NCI-H2081 treated with DMSO at 0.1 percent for 48 hours (cell line): ENCODE measurements at places on chromosomes 16 and 17.

DNA sequence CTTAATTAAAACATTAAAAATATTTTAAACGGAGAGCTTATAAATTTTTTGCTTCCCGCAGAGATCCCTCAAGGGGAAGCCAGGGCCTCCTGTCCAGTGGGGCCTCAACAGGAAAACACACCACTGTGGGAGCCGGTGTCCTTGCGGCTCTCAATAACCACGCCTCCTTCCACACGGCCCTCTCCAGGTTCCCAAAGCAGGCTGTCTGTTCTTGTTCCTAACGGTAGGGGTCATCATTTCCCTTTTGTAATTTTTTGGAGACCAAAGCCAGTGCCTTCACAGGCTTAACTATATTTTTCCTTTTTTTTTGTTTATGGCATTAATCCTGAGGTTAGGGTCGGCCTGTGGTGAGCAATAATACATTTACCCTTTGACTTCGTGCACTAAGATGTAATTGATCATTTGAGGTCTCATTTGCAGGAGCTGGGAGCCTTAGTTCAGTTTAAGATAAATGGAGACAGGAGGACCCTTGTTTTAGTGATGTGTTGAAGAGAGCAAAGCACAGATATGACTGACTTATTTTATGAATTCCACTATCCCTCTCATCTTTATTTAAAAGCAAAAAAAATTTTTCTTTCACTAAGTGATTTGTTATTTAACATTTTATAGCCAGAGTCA, 77.5 kb upstream of the N4BP1 start:
- no peak for DNase-seq

DNA sequence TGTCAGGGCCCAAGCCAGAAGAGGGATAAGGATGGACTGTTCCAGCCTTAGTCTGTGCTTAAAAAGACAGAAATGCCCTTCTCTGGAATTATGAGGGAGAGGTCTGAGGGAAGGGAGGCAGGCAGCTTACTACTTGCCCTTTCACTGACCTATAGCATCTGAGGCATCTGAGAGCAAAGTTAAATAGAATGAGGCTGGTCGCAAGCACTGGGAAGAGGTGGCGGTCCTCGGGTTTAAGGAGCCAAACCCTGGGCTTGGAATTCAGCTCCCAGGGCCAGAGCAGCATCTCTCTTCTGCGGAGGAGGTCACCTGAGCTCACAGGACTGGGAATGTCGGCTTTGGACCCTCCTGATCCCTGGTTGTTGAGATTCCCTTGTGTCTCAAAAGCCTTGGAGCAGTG, 3.1 kb upstream of the LIMD2 start:
- DNase-seq, result no peak

DNA sequence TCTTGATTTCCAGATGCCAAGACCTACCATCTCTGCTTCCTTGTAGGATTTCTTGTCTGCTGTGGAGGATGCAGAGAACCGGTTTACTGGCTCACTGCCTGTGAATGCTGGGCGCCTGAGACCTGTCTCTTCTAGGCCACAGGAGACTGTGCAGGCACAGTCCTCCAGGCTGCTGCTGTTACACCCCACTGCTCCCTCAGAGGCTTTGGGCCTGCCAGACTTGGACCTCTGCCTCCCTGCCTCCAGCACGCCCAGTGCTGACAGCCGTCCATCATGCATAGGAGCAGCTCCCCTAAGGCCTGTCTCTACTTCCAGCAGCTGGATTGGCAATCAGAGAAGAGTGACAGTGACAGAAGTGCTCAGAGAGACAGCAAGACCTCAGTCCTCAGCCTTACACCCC, 6.1 kb downstream of the HROB start:
- DNase-seq, result no peak

DNA sequence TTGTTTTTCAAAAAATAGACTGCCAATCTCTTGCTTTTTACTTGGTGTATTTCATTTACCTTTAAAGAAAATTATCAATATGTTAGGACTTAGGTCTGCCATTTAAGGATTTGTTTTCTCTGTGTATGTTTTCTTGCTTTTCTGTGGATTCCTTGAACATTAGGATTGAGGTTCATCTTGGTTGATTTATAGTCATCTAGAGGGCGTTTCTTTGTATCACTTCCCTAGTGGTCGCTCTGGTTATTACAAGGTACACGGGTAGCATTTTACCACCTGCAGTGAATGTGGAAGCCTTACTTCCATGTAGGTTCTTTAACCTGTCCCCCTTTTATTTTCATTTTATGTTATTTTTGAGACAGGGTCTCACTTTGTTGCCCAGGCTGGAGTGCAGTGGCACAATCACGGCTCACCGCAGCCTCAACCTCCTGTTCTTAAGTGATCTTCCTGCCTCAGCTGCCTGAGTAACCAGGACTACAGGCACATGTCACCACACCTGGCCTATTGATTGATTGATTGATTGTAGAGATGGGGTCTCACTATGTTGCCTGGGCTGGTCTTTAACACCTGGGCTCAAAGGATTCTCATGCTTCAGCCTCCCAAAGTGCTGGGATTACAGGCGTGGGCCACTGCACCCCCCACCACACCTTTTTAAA, 35.2 kb upstream of the CBX4 start:
- DNase-seq, result no peak

DNA sequence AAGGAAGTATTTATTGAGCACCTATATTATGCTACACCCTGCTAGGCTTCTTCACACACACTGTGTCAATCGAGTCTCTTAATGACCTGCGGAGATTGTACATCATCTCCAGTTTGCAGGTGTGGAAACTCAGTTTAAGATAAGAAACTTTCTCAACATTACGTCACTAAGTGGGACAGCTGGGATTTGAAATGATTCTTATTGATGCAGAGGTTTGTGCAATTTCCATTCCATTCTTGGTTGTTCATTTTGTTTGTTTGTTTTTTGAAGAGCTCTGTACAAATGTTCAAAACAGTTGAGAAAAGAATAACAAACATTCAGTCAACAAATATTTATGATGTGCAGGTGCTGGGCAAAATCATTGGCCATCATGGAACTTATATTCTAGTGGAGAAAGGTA, 84.8 kb downstream of the MAP2K6 start:
- no peak for DNase-seq

- no peak for DNase-seq
Measured at GRCh38 chr16:71440669-71441347, 1.0 kb downstream of the TLE7 start.

DNA sequence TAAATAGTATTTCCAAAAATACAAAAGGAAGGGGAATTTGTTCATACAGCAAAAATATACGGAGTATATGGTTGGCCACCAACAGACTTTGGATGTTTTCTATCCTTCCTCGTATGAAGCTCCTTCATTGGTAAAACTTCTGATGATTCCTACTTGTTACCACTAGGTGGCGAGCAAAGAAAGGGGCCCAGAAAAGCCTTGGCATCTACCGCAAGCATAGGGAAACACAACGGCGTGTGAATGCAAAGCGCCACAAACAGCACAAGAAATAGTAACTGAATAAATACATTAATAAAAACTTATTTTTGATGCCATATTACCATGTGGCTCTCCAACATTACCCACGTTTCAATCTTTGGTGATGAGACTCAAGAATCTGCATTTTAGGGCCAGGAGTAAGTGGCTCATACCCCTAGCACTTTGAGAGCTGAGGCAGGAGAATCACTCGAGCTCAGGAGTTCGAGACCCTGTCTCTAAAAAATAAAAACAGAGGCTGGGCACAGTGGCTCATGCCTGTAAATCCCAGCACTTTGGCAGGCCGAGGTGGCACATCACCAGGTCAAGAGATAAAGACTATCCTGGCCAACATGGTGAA, 34.5 kb downstream of the YWHAE start:
- peak; percentile 48 for DNase-seq

DNA sequence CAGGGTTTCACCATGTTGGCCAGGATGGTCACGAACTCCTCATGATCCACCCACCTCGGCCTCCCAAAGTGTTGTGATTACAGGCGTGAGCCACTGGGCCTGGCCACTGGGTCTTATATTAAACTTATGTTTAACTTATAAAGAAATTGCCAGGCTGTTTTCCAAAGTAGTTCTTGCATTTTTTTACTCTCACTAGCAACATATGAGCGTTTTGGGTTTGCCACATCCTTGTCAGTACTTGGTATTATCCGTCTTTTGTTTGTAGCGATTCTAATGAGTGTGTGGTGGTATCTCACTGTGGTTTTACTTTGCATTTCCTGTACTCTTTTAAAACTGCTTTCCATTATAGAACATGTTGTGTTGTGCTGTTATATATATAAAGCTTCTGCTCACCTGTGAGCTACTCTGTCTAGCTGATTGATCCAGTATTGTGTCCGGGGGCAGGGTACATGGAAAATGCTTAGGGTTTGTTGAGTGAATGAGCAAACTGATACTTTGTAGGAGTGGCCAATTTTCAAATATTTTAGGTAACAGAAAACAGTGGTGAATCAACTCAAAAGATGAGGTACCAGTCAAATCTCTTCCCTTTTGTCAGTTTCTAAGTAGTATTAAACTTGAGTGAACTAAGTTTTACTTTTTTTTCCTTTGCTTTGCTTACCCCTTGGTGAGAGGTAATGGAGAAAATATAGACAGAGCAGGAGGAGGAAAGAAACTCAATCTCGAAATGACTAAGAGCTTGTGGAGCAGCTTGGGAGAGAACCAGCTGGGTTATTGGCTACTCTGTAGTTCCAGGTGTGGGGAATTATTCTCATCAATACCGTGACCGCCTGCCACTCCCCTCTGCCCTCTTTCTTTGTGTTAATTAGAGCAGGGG, 75.8 kb downstream of the PITPNC1 start:
- DNase-seq, result no peak
